ENCODE measurements at places on chromosomes 1 and 21. TPM values are rescaled to one million over a fixed set of nuclear protein-coding genes. Genes with fewer than 3 reads are reported as not detected.

FAM163A gene
- total RNA-seq = not detected

NHLH1 gene
- total RNA-seq = not detected

SLC25A24 gene
- 33.4 TPM for total RNA-seq

GPR157 gene
- 7.9 TPM for total RNA-seq

CRNN gene
- total RNA-seq = not detected

SLAMF7 gene
- 0.46 TPM for total RNA-seq
